GDM1 (cell line): ENCODE measurements at places on chromosomes 5 and 9.

DNA sequence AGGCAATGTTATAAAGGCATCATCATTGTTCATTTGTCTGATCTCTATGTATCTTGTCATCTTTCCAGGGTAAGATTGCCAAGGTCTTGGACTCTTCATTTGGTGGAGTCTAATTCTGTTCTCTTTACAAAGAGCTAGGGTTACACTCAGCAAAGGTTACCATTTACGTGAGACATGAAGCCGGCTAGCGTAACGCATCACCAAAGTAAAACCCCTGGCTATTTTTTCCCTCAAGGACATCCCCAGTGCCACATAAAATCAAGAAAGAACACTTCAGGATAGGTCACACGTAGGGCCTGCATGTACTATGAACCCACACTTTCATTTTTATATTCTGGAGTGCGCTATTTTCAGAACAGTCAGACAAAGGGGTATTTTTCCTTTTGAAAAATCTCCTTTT lies 20.0 kb upstream of the MYOT start:
- no peak for DNase-seq

GRCh38 chr9:88076286-88077070 lies 61.8 kb downstream of the SPATA31C2 start:
- DNase-seq, result no peak

- DNase-seq, result no peak
Measured at GRCh38 chr5:148043705-148044104, 20.1 kb upstream of the SPINK5 start.

- no peak for DNase-seq
Measured at GRCh38 chr5:131221888-131222287, 42.0 kb upstream of the CDC42SE2 start.

- no peak for DNase-seq
Measured at GRCh38 chr5:27172693-27173092, 134.3 kb upstream of the CDH9 start.

DNA sequence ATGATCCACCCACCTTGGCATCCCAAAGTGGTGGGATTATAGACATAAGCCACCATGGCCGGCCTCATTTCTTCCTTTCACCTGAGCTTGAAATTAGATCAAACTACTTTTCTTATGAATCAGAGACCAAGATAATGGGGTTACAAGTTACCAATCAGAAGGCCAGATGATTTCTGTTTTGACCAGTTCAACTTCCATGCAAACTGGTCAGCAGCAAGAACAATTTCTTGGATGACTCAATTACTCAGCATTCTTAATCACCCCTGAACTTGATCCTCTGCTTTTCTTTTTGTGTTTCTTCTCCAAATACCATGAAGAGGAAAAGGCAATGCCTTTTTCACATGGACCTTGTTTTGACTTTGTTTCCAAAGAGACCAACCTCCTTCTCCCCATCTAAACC lies 10.0 kb upstream of the PLIN2 start:
- no peak for DNase-seq

DNA sequence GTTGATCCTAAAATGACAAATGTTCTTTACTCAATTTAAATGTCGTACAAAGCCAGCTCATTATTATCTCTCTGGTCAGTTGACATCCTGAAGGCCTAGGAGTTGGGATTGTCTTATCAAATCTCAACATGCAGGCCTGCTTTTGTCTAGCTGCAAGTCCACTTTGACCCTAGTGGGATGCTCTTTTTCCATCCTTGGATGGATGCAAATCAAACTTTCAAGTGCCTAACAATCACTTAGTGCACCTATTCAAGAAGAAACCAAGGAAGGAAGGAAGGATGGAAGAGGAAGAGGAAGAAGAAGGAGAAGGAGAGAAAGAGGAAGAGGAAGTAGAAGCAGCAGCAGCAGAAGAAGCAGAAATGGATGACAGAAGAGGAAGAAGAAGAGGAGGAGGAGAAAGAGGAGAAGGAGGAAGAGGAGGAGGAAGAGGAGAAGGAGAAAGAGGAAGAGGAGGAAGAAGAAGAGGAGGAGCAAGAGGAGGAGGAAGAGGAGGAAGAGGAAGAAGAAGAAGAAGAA lies 109.6 kb downstream of the PIK3R1 start:
- no peak for DNase-seq

DNA sequence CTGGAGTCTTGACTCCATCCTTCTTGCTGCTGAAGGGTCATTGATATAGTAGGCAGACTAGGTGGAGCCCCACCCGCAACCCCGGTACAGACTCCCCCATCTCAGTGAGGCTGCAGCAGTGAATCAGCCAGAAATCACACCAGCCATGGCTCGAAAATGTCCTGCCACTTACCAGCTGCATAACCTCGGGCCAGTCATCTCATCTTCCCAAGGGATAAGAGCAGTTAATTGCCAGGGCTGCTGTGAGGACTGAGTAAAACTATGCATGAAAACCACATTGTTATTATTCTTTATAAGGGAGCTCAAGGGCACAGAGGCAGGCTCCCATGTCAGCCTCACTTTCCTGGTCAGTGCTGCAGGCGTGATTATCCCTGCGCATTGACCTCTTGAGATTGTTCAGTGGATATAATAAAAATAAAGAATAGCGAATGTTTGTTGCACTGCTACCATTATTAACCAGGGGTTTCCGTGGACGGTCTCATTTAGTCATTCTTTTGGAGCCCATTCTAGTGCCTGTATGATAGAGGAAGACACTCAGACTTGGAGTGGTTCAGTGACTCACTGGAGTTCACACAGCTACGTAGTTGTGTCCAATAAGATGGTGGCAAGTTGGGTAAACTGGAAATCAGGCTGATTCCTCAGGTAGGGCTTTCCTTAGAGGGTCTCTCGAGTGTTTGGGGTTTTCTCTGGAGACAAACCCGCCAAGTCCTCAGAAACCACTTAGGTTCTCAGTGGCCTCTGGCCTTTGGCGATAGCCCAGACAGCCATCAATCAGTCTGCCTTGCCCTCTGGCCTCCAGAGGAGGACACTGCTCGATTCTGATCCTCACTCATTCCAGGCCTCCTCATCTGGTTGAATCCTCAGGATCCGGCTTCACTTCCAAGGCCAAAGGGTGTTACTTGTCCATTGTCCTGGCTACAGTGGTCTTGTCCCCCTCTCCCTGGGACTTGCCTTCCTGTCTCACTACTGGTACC lies 39.9 kb downstream of the COL15A1 start:
- no peak for DNase-seq

DNA sequence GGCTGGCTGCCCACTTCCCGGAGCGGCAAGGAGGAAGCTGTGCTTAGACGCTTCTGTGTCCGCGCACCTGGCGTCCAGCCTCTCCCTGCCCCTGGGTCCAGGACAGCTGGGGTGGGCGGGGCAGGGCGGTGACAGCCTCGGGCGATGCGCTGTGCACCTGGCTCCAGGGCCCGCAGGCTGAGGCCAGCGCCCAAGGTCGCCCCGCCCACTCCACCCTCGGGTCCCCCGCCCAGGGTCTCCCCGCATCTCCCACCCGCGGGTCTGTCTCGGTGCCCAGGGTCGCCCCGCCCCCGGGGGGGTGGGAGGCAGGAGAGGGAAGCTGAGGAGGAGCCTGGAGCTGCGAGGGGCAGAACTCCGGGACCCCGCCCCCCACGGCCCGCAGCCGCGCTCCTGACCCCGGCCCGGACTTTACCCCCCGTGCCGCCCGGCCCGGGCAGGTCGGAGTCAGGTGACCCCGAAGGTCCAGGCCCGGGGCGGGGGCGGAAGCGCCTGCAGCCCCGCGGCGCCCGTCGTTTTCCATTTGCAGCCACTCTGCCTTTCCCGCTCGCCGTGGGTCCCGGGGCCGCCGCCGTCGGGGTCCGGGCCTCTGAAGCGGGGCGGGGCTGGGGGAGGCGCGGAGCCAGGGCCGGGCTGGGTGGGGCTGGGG lies at the start of gene ENTPD8:
ENTPD8 (minus strand) TSS at position 69 of the 646 bp plus-strand sequence. CDS start 3,072 bp downstream, outside the sequence.
- DNase-seq, result no peak

GRCh38 chr9:135666534-135667462 lies 3.7 kb downstream of the LCN9 start:
- no peak for DNase-seq

- peak; percentile 58 for DNase-seq
Measured at GRCh38 chr9:97398999-97399758, 12.7 kb upstream of the TDRD7 start.

- peak; percentile 34 for DNase-seq
Measured at GRCh38 chr5:176391999-176392398, 3.4 kb downstream of the HIGD2A start.

- no peak for DNase-seq
Measured at GRCh38 chr5:56048124-56048523, 53.4 kb upstream of the IL6ST start.

DNA sequence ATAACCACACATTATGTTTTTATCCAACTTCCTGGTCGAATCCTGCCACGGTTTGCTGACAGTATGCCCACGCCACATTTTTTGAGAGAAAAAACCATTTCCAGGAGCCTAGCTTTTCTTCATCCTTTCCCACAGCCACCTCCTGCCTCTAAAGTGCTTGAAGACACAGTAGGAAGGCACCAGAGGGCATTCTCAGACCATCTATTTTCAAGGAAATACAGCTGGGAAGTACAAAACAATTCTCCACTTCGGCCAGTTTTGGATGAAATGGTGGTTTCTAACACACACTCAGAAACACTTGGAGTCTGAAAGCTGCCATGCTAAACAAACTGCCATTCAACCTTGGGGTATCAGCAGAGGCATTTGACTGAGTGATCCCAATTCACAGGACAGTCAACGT lies 86.3 kb upstream of the RPS23 start:
- DNase-seq, result peak; percentile 30

- no peak for DNase-seq
Measured at GRCh38 chr5:157603333-157604190, 28.0 kb upstream of the ADAM19 start.

GRCh38 chr5:174825587-174825986 lies 101.2 kb downstream of the MSX2 start:
- no peak for DNase-seq

DNA sequence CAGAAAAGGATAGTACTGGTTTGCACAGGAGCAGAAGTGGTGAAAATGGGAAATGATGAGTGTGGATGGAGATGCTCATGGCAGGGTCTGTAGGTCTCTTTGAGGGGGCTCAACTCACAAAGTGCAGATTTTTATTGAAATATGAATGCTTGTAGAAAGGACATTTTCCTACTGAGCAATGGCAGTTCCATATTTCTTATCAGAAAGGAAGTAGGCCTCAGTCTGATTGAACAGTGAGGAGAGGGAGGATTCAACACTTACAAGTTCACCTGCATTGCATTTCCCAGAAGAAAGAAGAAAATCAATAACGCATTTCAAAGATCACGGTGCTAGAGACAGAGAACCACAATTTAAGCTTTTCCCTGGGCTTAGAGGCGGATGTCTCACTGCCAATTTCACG lies 49.2 kb downstream of the ANXA2R start:
- DNase-seq, result no peak

GRCh38 chr5:39618391-39618790 lies 193.6 kb upstream of the DAB2 start:
- no peak for DNase-seq

DNA sequence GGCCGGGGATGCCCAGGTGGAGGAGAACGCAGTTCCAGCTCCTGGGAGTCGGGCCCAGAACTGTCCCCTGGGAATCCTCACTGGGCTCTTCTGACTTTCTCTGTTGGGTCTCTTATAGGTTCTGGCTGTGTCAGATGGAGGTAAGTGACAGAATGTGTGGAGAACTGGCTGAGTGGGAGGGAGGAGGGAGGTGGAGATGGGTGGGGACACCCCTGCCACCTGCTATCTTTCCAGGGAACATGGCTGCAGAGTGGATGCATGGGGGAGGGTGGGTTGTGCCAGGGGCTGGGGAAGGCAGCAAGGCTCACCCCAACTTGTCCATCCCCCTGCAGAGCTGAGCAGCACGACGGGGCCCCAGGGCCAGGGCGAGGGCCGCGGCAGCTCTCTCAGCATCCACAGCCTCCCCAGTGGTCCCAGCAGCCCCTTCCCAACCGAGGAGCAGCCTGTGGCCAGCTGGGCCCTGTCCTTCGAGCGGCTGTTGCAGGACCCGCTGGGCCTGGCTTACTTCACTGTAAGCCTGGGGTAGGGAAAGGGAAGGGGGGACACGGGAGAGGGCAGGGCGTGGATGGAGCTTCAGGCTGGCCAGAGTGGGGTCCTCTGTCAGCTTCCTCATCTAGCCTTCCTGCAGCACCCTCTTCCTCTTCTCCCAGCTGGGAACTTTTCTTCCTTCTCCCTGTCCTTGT lies 8.3 kb downstream of the RGS14 start:
- no peak for DNase-seq

- no peak for DNase-seq
Measured at GRCh38 chr5:137856916-137857862, 10.5 kb upstream of the MYOT start.

DNA sequence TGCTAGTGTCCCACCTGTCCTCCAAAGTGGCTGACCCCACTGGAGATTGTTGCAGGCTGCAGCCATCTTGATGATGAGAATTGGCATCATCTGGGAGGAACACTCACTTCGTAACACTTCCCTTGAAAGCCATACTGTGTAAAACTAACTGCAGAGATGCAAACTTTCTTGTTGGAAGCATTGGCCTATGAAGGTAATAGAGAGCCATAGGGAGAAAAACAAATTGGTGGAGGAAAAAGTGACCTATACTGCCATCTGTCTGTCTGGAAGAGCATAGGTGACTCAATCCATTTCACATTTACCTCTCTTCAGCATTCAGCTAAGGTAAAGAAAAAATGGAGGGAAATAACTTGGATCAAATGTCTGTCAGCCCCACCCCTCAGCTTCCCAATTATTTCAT lies 473.4 kb downstream of the NTRK2 start:
- no peak for DNase-seq

GRCh38 chr5:171295299-171295698 lies 13.7 kb upstream of the TLX3 start:
- DNase-seq, result no peak

GRCh38 chr9:20378851-20379250 lies 243.4 kb downstream of the MLLT3 start:
- no peak for DNase-seq

DNA sequence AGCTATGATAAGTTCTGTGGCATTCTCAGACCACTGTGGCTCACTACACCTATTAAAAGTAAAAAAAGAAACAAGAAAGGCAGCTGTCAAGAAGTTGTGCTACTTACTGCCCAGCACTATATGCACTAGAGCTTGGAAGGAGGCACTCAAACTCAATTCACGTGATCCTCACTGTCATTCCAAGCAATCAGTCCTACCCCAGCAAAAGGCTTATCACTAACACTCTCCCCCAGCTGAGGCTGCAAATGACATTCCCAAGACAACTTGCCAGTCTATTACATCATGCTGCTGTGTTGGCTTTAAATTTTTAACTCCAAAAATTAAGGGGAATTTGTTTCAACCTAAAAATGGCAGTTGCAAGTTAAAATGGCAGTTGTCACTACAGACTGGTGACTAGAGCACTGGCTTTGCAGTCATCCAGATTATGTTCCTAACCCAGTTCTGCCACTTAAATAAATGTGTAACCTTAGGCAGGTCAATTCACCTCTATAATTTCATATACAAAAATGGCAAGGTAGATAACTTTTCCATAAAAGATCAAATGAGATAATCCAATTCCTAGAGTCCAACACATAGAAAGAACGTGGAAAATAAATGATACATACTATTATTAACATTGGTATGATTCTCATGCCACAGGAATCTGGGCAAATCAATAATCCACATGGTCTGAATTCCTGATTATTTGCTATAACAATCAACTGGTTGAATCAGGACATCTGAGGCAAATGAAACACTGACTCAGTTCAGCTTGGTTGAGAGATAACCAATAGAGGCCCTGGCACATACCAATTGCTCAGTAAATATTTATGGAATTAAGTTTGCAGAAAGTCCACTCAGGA lies 52.4 kb downstream of the FBXW11 start:
- no peak for DNase-seq
